Naive thymus-derived CD8-positive, alpha-beta T cell (primary cell): ENCODE measurements at places on chromosomes 7 and 10. TPM values are rescaled to one million over a fixed set of nuclear protein-coding genes. Genes with fewer than 3 reads are reported as not detected.

Gene NEBL
- total RNA-seq: 0.26 TPM

Gene PSD
- total RNA-seq: 13.3 TPM

Gene SORBS1
- total RNA-seq: 0.94 TPM

Gene ANXA8
- total RNA-seq: not detected

Gene PTF1A
- not detected for total RNA-seq

Gene TMEM196
- not detected for total RNA-seq

Gene LIPN
- total RNA-seq: not detected

Gene HTR5A
- total RNA-seq: not detected

Gene AUTS2
- 3.0 TPM for total RNA-seq

Gene NAT16
- not detected for total RNA-seq

Gene FGFBP3
- 10.2 TPM for total RNA-seq

Gene AKR1D1
- total RNA-seq: not detected

Gene CADPS2
- not detected for total RNA-seq

Gene KNDC1
- 0.49 TPM for total RNA-seq

Gene PDK4
- 2.2 TPM for total RNA-seq

Gene RELN
- total RNA-seq: not detected

Gene RTKN2
- 0.44 TPM for total RNA-seq

Gene MACC1
- total RNA-seq: 0.18 TPM

Gene A1CF
- total RNA-seq: not detected

Gene ARHGEF35
- 5.0 TPM for total RNA-seq
